ENCODE measurements at places on chromosomes 1 and 21.

- no peak for DNase-seq
- no peak overlapping the region for H3K27ac ChIP-seq
- H3K4me3 ChIP-seq, result no peak overlapping the region
- H3K4me1 ChIP-seq, result no peaks in the 10 kb centered on the region
- no peaks in the 10 kb centered on the region for H3K27me3 ChIP-seq
Observed at GRCh38 chr1:101929343-101929742, 67.4 kb downstream of the OLFM3 start.

DNA sequence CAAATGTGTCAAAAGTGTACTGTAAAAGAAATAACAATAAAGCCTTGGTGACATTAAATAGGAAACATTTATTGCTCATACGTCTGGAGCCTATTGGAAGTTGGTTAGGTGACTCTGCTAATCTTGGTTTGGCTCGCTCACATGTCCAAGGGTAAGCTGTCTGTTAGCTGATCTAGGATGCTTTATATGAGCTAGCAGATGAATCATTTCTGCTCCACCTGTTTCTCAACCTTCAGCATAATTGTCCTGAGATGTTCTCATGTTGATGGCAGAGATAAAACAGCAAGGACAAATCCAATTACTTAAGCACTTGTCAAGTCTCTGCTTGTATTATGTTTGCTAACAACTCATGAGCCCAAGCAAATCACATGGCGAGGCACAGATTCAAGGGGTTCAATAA is 56.0 kb upstream of the CD53 start:
- peaks cover 7% of the 10 kb centered on the region for H3K36me3 ChIP-seq
- DNase-seq, result no peak
- peaks cover 32% of the 10 kb centered on the region for H3K27me3 ChIP-seq
- no peak overlapping the region for H3K27ac ChIP-seq

- H3K27me3 ChIP-seq, result no peaks in the 10 kb centered on the region
- no peak overlapping the region for H3K27ac ChIP-seq
- no peak overlapping the region for H3K4me3 ChIP-seq
- no peaks in the 10 kb centered on the region for H3K36me3 ChIP-seq
Observed at GRCh38 chr1:222275729-222276465, 272.0 kb downstream of the HHIPL2 start.

GRCh38 chr1:206633708-206634121 is 1.6 kb upstream of the DYRK3 start:
- peaks cover 23% of the 10 kb centered on the region for H3K4me1 ChIP-seq
- no peak overlapping the region for H3K4me3 ChIP-seq
- no peak for DNase-seq
- no peaks in the 10 kb centered on the region for H3K36me3 ChIP-seq

DNA sequence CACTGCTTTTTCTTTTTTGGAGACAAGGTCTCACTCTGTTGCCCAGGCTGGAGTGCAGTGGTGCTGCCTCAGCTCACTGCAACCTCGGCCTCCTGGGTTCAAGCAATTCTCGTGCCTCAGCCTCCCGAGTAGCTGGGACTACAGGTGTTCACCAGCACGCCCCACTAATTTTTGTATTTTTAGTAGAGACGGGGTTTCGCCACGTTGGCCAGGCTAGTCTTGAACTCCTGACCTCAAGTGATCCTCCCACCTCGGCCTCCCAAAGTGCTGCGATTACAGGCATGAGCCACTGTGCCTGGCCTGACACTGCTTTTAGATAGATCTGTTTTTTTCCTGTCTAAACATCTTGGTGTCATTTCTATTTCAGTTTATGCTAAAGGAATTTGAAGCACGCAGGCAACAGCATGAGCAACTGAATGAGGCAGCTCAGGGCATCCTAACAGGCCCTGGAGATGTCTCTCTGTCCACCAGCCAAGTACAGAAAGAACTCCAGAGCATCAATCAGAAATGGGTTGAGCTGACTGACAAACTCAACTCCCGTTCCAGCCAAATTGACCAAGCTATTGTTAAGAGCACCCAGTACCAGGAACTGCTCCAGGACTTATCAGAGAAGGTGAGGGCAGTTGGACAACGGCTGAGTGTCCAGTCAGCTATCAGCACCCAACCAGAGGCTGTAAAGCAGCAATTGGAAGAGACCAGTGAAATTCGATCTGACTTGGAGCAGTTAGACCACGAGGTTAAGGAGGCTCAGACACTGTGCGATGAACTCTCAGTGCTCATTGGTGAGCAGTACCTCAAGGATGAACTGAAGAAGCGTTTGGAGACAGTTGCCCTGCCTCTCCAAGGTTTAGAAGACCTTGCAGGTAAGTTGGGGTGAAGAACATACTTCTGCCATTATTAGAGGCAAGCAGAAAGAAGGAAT is 106.1 kb upstream of the BMP8A start:
- peaks cover 2% of the 10 kb centered on the region for H3K4me1 ChIP-seq
- H3K4me3 ChIP-seq, result no peak overlapping the region
- H3K36me3 ChIP-seq, result peaks cover 57% of the 10 kb centered on the region
- H3K27me3 ChIP-seq, result no peaks in the 10 kb centered on the region
- no peak overlapping the region for H3K27ac ChIP-seq

GRCh38 chr1:205632669-205633169 is 908 bp upstream of the ELK4 start:
- H3K4me3 ChIP-seq, result peak overlapping the region; percentile 79
- peaks cover 35% of the 10 kb centered on the region for H3K4me1 ChIP-seq
- H3K27me3 ChIP-seq, result peaks cover 11% of the 10 kb centered on the region
- H3K36me3 ChIP-seq, result peaks cover 22% of the 10 kb centered on the region
- H3K27ac ChIP-seq, result peak overlapping the region; percentile 89

DNA sequence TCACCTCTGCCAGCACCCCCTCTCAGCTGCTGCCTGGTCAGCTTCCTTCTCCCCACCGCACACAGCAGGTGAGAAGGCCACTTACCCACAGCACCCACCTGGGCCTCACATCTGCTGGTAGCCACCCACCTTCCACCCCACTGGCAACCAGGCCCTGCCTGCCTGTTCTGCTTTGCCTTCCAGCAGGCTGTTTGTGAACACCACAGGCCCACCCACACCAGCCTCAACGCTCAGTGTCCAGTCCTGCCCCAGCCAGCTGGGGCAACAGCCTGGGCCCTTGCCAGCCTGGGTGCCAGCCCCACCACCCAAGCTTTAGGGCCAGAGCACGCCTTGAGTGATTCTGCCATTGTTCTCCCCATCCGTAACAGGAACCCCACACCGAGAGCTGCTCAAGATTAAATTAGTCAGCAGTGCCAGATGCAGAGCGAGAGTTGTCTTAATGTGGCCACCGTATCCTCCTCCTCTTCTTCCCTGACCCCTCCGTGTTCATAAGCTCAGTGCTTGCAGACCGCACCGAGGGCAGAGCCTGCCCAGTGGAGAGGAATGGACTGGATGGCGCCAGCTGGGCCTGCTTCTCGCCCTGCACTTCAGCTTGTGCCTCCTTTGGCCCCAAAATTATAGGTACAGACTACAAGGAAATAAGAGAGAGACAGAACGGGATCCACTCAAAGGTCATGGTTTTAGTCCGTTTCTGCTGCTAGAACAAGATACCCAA is 120.3 kb upstream of the COL6A1 start:
- no peak for DNase-seq
- H3K27ac ChIP-seq, result no peak overlapping the region
- H3K36me3 ChIP-seq, result no peaks in the 10 kb centered on the region
- H3K27me3 ChIP-seq, result no peaks in the 10 kb centered on the region
- no peak overlapping the region for H3K4me3 ChIP-seq

DNA sequence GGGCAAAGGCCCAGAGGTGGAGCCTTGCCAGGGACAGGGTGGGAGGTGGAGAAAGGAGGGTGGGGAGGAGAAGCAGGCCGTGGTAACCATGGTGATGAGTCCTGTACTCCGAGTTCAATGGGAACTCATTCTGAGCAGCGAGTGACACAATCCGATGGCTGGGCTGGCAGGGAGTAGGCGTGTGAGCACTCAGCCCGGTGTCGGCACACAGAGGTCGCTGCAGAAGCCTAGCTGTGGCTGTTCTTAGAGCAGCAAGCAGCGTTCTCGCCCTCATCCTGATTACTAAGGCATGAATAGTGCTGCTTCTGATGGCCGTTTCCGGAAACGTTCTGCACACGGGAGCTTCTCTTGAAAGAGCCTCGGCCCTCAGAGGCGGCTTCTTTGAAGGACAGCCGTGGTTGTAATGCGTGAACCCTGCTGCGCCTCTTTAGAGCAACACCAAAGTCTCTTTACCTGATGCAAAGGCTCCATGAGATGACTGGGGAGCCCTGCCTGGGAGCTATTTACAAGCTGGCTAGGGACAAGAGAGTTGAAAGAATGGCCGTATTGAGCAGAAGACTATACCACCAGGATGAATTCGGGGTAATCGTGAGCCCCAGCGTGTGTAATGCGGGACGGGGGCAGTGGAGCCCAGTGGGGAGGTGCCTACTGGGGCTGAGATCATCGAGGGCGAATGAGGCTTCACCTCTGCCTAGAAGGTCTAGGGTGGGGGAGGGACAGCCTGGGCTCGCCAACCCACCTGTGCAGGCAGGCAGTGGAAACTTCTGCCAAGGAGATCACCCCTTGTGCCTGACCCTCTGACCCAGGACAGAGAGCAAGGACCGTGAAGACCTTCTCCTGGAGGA is 72.8 kb upstream of the PAX7 start:
- peaks cover 4% of the 10 kb centered on the region for H3K4me1 ChIP-seq
- H3K36me3 ChIP-seq, result no peaks in the 10 kb centered on the region
- H3K27me3 ChIP-seq, result peaks cover 35% of the 10 kb centered on the region
- DNase-seq, result no peak
- no peak overlapping the region for H3K27ac ChIP-seq
- H3K4me3 ChIP-seq, result no peak overlapping the region

DNA sequence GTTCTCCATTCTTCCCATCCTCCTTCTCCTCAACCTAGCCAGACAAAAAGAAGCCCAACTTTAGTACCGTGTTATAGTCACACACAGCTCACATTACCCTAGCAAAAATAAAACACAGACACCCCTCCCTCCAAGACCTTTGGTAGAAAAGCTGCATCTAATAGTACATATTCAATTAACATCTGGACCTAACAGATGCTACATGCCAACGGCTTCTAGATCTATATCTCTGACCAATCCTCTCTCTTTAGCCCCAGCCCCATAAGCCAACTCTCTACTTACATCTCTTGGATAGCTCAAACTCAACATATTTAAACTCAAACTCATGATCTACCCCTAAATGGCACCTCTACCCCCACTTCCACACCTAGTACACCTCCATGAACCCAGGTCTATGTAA is 233.1 kb downstream of the KCNH1 start:
- peaks cover 9% of the 10 kb centered on the region for H3K27me3 ChIP-seq
- DNase-seq, result no peak
- no peak overlapping the region for H3K27ac ChIP-seq
- no peaks in the 10 kb centered on the region for H3K36me3 ChIP-seq
- H3K4me3 ChIP-seq, result no peak overlapping the region

- no peak for DNase-seq
- H3K4me3 ChIP-seq, result no peak overlapping the region
- H3K27ac ChIP-seq, result no peak overlapping the region
- H3K27me3 ChIP-seq, result peaks cover 16% of the 10 kb centered on the region
Observed at GRCh38 chr1:37257646-37258045, 216.7 kb upstream of the ZC3H12A start.

DNA sequence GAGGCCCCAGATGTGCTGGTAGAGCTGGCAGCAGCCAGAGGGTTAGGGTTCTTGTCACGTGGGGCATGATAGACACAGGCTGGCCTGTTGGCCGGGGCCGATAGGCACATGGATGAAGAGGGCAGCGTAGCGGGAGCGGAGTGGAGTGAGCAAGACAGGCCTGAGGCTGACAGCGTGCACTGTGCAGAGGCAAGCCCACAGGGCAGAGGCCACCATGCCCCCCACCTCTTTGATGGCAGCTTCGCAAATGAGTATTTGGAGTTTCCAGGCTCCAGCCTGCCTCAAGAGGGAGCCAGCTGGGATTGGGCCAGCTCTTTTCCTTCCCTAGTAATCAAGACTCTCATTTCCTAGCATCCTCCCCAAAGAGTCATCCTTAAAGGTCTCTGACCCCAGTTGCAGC is 43.5 kb downstream of the TMCC2 start:
- no peak for DNase-seq
- H3K27ac ChIP-seq, result no peak overlapping the region
- peaks cover 32% of the 10 kb centered on the region for H3K4me1 ChIP-seq
- no peaks in the 10 kb centered on the region for H3K27me3 ChIP-seq
- H3K36me3 ChIP-seq, result no peaks in the 10 kb centered on the region
- H3K4me3 ChIP-seq, result no peak overlapping the region

GRCh38 chr1:83849191-83850061 is 149.5 kb downstream of the TTLL7 start:
- no peak overlapping the region for H3K4me3 ChIP-seq
- DNase-seq, result no peak
- H3K4me1 ChIP-seq, result peaks cover 14% of the 10 kb centered on the region
- H3K36me3 ChIP-seq, result no peaks in the 10 kb centered on the region

All from activated CD4-positive, alpha-beta T cell treated with anti-CD3 and anti-CD28 coated beads, Interleukin-2, amount 10 ng/mL, durations not matched to agents 7 days and 5 days (primary cell).